ENCODE measurements at places on chromosomes 1 and 21. TPM values are rescaled to one million over a fixed set of nuclear protein-coding genes. Genes with fewer than 3 reads are reported as not detected.

SHISAL2A gene
- 0.41 TPM for total RNA-seq

TSEN15 gene
- total RNA-seq, result 69.6 TPM

AHCYL1 gene
- total RNA-seq, result 69.0 TPM

TNN gene
- total RNA-seq, result 0.07 TPM

ZSWIM5 gene
- 0.81 TPM for total RNA-seq

DNA sequence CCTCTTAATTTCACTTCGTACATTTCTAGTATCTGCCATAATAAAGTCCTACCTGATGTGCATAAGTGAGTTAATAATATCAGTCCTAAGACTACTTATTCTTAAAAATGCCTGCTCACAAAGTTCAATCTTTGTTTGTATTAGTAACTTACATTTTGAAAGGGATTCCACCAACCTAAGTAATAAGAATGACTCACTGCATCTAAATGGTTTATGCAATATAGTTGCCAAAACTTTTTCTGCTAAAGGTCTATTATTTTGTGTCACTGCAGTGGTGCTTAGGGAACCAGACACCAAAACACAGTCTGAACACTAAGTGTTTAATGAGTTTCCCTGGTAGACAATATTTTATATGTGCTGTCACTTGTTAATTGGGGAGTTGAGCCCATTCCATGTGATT lies 1.8 kb downstream of the ZNF669 start:
- DNase-seq, result no peak

GRCh38 chr1:30388386-30388785 lies 335.0 kb downstream of the MATN1 start:
- no peak for DNase-seq

GRCh38 chr21:39681845-39682244 lies 63.1 kb upstream of the IGSF5 start:
- DNase-seq, result no peak

GRCh38 chr1:81170721-81171120 lies 630.0 kb upstream of the ADGRL2 start:
- no peak for DNase-seq

- no peak for DNase-seq
Observed at GRCh38 chr1:100799954-100800612, 80.5 kb downstream of the VCAM1 start.

DNA sequence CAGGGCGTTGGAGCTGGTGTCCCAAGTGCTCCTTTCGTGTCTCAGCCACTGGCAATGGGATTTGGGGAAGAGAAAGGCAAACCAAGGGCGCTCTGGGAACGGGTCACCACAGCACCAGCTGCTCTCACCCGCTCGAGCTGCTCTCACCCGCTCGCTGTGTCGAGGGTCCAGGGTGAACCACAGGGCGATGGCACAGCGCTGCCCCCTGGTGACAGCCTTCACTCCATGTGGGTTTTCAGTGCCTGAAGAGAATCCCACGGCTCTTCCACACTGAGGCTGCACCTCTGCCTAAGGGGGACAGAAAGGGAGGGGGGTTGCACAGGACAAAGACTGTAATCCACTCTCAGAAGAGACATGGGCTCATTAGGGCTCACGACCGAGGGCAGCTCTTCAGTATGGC lies 7.1 kb upstream of the CLDN19 start:
- DNase-seq, result no peak

DNA sequence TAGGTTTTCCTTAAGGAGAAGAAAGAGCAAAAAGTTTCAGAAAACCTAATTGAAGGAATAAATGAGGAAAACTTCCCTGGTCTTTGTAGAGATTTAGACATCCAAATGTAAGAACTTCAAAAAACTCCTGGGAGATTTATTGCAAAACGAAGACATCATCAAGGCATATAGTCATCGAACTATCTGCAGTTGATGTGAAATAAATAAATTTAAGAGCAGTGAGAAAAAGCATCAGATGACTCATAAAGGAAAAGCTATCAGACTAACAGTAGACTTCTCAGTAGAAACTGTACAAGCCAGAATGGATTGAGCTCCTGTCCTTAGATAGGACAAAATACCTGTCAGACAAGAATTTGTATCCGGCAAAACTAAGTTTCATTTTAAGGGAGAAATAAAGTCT lies 569.4 kb upstream of the ADAMTS5 start:
- DNase-seq, result no peak

Data from gastrocnemius medialis (tissue), 4 donors.